ENCODE measurements at places on chromosomes 6 and 20.

DNA sequence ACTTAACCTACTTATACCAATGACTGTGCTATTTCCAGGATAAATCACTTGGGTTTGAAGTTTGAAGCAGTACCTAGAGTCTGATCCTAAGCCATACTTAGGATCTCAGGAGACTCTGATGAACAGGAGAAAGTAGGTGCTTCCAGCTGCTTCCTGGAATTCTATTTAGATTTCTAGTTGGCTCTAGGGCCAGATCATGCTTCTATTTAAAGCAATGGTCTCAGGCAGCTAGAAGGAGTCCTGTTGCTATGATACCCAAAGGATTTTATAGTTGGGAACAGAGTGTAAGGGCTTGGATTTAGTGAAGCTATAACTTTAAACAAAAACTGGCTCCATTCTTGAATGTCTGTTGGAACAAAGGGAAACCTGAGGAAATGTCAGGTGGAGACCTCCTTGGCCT is 52.4 kb upstream of the TINAG start:
- DNase-seq: no peak

- DNase-seq: no peak
Observed at GRCh38 chr6:25944688-25945574, 14.4 kb upstream of the SLC17A2 start.

- DNase-seq: no peak
Observed at GRCh38 chr6:130296854-130297253, 69.0 kb upstream of the TMEM200A start.

DNA sequence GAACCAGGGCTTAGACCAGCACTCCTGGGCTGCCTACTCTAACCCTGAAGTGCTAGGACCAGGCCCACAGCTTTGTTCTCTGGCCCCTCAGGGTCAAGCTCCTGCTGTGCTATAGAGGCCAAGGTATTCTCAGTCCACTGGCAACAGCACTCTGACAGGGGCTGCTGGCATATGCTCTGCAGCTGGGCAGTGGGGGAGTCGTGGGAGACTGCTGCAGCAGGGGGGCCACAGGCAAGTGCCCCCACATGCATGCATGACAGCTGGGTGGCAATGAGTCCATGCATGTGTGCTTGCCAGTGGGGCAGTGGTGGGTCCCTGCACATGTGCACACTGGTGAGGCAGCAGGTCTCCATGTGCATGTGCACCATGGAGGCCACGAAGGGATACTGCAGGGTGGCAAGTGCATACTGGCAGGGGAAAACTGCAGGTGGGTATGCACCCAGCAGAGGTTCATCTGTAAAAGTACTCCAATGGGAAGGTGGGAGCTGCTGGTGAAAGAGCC is 364.9 kb upstream of the IRAK1BP1 start:
- DNase-seq: no peak

GRCh38 chr6:75463061-75463460 is 30.5 kb downstream of the FILIP1 start:
- DNase-seq: no peak

DNA sequence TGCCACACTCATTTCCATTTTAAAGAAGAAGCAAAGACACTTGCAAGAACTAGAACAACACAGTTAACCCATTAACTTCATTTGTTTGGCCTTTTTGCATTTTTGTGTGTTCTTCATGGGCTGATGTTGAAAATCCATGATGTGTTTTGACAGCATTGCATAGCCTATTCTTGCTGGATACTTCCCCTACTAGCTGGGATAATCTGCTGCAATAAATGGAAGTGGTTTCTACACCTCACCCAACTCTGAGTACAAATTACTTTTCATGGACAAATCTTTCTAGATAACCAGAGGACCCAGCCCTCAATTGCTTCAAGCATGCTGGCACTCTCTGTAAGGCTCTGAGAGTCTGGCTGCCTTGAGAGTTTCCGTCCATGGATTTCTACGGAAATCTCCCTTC is 26.5 kb downstream of the CST9L start:
- DNase-seq: no peak

DNA sequence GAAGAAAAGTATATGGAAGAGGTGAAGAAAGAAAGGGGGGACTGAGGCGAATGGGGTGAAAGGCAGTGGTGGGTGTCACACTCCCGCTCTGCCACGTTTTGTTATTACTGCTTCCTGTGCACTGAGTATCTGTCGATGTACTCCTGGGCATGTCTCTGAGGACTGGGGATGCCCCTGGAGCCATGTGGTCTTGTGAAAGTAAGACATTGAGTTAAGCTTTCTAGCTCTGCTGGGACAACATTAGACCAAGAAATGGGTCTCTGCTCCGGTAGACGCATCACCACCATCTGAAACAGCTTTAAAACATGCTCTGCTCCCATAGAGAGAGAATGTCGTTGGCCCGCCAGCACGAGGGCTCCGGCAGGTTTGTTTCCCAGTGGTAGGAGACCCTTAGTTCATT is 40.0 kb downstream of the IRF4 start:
- DNase-seq: no peak

DNA sequence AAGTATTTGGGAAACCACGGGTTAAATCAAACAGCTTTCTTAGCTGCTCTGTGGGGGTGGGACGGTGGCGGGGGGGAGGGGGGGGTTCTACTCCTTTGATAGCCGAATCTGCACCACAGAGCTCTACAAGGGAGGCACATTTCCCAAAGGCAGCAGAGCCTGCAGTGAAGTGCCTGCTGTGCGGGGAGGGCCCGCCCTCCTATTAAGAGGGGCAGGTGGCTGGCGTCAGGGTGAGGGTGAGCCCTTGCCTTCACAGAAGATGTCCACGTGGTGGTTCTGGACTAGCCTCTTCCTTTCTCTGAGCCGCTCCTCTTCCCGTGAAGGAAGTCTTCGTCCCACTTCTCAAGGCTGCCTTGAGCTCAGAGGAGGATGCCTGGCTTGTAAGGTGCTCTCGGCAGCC is 174.9 kb upstream of the THBS2 start:
- DNase-seq: peak; percentile 22

- DNase-seq: no peak
Observed at GRCh38 chr6:166446146-166446545, 63.4 kb upstream of the MPC1 start.

- no peak for DNase-seq
Observed at GRCh38 chr6:140041571-140042332, 667.3 kb upstream of the CITED2 start.

DNA sequence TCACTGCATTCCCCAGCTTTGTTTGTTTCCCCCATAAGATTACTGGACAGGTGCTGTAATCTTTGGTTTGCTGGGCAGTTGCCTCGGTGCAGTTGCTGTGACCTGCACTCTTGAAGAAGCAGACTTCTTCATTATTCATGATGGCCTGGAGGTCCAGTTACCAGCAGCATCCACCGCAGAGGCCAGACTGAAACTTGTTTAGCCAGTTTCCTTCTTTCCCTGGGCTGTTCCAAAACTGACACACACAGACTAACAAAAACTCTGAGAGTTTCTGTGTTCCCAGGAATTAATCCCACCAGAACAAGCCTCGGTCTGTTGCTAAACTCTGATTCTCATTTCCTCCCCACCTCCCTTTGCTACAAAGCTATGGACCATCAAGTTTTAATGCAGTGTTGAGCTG is 144.1 kb downstream of the QRSL1 start:
- DNase-seq: no peak

GRCh38 chr20:11103866-11104265 is 430.1 kb upstream of the JAG1 start:
- DNase-seq: no peak

- DNase-seq: peak; percentile 45
Observed at GRCh38 chr6:3194535-3195419, 32.7 kb downstream of the TUBB2B start.

DNA sequence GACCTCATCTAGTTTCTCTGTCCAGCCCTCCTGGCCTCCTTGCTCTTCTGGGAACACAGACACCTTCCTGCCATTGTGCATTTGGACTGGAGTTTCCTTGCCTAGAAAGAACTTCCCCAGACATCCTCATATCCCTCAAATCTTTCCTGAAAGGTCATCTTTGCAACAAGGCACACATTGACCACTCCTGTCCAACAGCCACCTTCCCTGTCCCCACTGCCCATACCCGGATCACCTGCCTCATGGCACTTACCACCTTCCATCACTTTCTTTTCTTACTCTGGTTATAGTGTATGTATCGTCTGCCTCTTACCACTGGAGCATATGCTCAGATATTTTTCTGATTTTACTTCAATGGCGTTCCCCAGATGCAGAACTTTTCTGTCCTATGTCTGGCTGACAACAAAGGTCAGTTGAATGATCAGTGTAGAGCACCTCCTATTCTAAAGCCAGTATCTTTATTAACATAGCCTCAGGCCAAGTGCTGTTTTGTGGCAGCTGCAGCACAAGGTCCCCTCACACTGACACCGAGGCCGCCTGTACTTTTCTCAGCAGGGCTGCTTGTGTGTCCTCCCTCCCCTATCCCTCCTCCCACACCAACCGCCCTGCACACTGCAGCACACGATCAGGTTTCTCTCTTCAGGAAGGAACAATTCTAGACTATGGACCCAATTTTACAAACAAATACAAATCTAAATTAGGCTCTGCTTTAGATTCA is 4.1 kb downstream of the HLA-C start:
- DNase-seq: no peak

GRCh38 chr6:20699402-20699801 is 165.1 kb downstream of the CDKAL1 start:
- no peak for DNase-seq

DNA sequence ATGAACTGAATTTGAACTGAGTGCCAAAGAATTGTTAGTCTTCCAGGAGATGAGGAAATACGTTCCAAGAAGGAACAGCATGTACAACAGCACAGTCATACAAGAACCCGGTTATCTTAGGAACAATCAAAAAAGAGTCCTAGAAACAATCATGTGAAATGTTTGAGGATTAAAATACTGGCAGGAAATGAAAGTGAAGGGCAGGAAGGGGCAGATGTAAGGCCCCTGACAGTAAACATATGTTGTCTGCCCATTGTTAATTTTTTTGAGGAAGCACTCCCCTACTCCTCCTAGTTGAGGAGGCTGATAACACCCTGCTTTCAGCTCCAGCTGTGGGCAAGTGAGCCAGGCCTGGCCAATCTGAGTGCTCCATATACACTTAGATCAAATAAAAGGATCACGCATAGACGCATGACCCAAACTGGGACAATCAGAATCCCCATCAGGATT is 220.9 kb downstream of the HACE1 start:
- DNase-seq: no peak

GRCh38 chr6:35341557-35341956 is 801 bp upstream of the PPARD start:
- peak; percentile 35 for DNase-seq

DNA sequence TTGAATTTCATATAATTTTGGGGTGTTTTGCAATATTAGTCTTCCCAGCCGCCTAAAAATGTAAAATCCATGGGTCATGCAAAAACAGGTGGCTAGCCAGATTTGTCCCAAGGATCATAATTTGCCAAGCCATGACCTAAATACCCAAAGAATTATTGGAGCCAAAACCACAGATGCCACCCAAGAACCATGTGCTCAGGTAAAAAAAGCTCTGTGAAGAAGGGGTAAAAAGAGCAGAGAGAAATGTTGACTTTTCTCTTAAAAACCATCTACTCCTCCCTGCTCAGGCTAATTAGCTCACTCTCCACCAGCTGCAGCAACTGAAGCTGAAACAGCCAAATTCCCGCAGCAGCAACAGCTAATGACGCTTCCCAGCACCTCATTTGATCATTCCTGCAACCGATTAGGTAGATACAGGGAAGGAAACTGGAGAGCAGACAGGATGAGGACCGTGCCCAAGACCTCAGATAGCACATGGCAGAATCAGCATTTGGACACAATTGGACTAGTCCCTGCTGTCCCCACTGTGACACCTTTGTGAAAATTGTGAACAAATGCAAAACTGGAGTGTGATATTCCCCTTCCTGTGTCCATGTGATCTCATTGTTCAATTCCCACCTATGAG is 107.9 kb upstream of the NXT1 start:
- no peak for DNase-seq

DNA sequence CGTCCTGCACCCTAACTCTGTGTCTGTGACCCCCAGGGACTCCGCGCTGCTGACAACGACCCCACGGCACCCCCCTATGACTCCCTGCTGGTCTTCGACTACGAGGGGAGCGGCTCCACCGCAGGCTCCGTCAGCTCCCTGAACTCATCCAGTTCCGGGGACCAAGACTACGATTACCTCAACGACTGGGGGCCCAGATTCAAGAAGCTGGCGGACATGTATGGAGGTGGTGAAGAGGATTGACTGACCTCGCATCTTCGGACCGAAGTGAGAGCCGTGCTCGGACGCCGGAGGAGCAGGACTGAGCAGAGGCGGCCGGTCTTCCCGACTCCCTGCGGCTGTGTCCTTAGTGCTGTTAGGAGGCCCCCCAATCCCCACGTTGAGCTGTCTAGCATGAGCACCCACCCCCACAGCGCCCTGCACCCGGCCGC is 129.0 kb downstream of the TAF4 start:
- no peak for DNase-seq

DNA sequence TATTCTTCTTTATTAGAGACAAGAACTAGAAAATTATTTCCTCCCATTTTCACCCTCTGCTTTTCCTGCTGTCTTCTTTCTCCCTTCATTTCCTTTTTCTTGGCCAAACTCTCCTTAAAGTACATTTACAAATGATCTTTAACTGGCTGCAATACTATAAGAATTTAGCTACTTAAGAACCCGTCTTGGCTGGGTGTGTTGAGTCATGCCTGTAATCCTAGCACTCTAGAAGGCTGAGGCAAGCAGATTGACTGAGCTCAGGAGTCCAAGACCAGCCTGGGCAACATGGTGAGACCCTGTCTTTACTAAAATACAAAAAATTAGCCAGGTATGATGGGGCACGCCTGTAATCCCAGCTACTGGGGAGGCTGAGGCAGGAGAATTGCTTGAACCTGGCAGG is 39.3 kb upstream of the SRPK1 start:
- no peak for DNase-seq

- no peak for DNase-seq
Observed at GRCh38 chr20:36017048-36017951, 48.9 kb downstream of the CNBD2 start.

DNA sequence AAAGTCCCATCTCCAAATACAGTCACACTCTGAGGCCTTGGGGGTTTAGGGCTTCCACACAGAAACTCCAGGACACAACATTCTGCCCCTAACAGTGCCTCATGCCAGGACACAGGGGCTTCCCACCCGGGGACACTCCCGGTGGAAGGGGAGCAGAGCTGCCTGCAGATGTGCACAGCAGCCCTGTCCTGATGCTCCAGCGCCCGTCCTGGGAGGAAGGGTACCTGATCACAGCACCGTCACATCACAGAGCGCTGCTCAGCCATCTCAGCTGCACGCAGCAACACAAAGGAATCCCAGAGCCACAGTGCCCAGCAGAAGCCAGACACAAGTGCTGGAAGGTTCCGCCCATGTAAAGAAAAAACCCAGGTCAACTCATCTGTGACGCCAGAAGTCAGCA is 156.7 kb downstream of the TAF4 start:
- DNase-seq: no peak

DNA sequence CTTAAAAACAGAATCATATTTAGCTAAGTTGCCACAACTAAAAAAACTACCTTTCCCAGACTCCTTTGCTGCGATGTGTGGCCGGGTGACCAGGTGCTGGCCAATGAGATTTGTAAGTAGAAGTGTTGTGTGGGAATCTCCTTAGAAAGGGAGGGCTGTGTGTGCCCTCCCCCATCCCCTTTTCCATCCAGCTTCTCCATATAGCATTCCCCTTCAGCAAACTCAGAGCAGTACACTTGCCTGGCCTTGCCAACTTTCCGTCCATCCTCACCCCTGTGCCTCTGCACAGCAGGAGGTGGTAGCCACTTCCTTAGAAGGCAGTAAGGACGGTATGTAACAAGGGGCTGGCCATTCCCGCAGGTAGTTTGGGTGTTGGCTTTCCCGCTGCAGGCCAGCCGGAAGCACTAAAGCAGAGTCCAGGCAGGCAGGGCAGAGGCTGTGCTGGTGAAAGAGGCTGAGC is 22.3 kb upstream of the KCNK16 start:
- no peak for DNase-seq

GRCh38 chr20:18645851-18646250 is 58.0 kb downstream of the DTD1 start:
- no peak for DNase-seq
